EH (cell line): ENCODE measurements at places on chromosomes 5 and 9.
A peak's percentile ranks its signal among the peaks of the same experiment; 100 is the strongest.

DNA sequence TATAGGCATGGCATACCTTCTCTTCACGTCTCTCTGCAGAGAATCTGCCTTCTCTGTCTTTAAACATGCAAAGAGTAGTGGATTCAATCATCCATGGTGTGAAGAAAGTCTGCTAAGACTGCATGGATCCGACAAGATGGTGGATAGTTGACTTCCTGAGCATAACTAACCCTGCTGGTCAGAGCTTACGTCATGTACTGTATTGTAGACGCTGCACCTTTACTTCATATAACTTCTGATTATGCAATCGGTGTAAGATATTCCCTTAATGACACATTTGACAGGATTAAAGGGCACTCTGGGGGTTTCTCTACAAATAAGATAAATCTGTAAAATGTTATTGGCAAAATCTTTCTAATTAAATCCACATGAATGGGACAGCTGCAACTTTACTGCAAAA is 240.3 kb upstream of the NREP start:
- no peak for DNase-seq

DNA sequence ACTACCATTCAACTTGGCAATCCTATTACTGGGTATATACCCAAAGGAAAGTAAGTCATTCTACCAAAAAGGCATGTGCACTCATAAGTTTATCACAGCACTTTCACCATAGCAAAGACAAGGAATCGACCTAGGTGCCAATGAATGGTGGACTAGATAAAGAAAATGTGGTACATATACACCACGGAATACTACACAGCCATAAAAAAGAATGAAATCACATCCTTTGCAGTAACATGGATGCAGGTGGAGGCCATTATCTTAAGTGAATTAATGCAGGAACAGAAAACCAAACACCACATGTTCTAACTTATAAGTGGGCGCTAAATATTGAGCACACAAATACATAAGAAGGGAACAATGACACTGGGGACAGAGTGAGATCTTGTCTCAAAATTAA is 65.8 kb upstream of the SUB1 start:
- no peak for DNase-seq

- DNase-seq, result no peak
Observed at GRCh38 chr5:145025775-145026174, 809.4 kb downstream of the PRELID2 start.

GRCh38 chr5:19534751-19535150 is 453.2 kb downstream of the CDH18 start:
- no peak for DNase-seq

GRCh38 chr9:27350382-27350976 is 53.5 kb upstream of the EQTN start:
- no peak for DNase-seq

- DNase-seq, result peak; percentile 53
Observed at GRCh38 chr9:70340572-70340971, 73.9 kb downstream of the KLF9 start.

GRCh38 chr5:151224372-151224771 is 480 bp upstream of the CCDC69 start:
- no peak for DNase-seq

DNA sequence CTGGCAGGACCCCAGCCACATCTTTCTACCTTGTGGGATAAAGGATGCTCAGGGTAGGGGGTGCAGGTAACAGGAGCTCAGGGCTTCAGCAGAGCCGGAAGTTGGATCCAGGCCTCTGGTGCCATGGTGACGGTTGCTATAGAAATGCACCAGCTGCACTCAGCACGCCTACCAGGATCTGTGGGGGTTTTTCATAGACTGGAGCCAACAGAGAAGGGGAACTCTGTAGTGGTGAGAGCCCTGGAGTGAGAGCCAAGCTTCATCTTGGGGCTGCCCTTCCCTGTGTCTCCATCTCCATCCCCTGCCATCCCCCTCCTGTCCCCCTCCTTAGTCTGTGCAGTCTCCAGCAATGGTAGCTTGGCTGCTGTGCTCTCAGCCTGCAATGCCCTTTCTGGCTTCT is 27.5 kb upstream of the BOD1 start:
- no peak for DNase-seq

- no peak for DNase-seq
Observed at GRCh38 chr9:16191191-16191590, 638.3 kb downstream of the CCDC171 start.

- peak; percentile 48 for DNase-seq
Observed at GRCh38 chr5:136066661-136067271, 38.0 kb downstream of the TGFBI start.

GRCh38 chr5:140051950-140052349 is 8.9 kb upstream of the NRG2 start:
- no peak for DNase-seq

- DNase-seq, result peak; percentile 43
Observed at GRCh38 chr9:1050125-1050895, at the start of gene DMRT2. Gene DMRT2 (plus strand): TSS chr9:1050357. CDS start chr9:1051614, 1,257 bp downstream.

DNA sequence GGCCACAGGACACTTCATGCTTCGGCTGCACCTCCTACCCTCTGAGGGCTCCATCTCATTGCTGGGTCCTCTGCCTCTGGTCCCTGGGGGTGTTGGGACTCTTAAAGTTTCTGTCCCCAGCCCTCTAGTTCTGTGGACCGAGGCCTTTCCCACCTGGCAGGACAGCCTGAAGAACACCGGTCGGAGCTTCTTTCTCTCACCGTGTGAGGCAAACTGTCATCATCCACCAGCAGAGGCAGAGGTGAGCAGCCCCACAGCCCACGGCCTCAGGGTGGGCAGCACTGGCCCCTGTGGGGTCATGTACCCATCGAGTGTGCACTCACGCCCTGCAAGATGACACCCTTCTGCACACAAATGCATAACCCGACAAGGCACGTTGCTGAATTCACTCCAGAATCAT is 49.9 kb downstream of the IRX2 start:
- DNase-seq, result no peak

DNA sequence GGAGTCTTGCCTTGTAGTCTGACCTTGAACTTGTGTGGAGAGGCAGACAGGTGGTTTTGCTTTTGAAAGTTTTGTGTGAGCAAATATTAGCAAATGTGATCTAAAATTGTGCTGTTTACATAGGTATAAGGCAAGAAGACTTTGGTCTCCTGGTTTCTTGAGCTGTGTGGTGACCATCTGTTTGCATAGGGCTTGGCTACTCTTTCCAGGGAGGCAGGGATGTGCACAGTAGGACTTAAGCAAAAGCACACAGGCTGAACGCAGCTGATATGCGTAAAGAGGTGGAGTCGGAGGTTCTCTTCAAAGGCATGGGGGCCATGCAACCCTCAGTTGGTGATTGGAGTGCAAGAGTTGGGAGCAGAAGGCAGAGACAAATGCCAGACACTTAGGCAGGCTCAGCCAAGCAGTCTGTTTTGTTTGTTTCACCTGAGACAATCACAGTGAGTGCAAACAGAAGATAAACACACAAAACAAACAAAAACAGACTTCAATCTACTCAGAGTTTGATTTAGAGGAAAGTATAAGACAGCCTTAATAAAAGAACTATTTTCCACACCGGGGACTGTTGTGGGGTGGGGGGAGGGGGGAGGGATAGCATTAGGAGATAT is 744.2 kb downstream of the MTRR start:
- DNase-seq, result no peak

DNA sequence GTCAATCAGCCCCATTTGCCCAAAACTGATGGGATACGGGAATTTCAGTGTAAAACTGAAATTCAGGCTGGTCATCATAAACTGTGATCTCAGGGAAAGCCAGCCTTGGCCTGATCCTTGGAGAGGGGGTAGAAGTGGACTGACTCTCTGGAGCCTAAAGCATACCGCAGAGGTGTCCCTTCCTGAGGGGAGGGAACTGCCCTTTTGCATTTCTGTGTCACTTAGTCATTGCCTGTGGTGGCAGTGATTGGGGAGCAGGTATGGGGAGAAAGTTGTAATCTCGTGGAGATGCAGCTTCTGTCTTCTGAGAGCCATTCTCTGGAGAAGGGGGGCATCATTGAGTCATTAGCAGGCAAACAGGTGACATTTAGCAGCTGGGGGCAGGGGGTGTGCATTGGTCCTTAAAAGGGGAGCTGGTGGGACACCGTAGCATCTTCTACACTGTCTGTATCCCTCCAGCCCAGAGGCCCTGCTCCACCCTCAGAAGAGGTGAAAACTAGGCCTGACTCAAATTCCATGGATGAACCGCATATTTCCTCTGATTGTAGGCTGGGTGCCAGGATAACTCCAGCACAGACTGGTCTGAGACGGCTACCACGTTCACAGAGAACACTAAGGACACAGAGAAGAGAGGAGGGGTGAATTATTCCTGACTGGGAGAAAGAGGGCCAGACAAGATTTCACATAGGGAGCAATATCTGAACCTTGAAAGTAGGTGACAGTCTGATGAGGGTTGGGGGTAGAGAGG is 143.3 kb downstream of the SEC61B start:
- DNase-seq, result peak; percentile 95

DNA sequence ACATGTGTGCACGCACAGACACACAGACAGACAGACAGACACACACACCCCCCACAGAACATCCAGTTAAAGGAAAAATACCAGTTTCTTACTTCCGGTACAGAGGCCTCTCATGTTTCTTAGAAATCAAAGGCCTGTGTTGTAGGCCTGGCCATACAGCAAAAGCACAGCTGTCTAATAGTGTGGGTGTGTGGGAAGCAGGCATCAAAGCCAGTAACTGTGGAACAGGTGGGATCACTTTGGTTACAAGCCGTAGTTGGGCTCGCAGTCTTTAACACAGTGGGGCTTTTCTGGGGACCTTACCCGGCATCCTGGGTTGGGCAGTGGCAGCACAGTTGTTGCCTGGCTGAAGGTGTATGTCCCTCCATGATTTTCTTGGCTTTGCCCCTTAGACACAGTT is 55.2 kb downstream of the FBXL7 start:
- no peak for DNase-seq

DNA sequence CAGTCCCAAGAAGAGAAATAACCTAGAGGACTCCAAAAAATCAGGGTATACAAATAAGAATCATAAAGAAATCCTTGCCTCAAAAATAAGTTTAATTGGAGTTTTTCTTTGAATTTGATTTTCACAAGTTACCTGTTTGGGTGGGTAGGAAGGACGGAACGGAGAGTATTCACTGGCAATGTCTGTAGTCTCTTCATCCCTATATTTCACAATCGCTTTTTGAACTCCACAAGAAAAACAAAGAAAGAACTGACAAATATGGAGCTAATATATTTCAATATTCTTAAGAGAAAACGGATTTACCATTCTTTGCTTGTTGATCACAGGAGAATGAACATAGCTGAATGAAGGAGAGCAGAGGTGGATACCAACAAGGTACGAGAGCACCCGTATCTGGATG is 30.1 kb downstream of the MTMR12 start:
- DNase-seq, result no peak

- no peak for DNase-seq
Observed at GRCh38 chr5:90902651-90903386, 344.2 kb downstream of the ADGRV1 start.

DNA sequence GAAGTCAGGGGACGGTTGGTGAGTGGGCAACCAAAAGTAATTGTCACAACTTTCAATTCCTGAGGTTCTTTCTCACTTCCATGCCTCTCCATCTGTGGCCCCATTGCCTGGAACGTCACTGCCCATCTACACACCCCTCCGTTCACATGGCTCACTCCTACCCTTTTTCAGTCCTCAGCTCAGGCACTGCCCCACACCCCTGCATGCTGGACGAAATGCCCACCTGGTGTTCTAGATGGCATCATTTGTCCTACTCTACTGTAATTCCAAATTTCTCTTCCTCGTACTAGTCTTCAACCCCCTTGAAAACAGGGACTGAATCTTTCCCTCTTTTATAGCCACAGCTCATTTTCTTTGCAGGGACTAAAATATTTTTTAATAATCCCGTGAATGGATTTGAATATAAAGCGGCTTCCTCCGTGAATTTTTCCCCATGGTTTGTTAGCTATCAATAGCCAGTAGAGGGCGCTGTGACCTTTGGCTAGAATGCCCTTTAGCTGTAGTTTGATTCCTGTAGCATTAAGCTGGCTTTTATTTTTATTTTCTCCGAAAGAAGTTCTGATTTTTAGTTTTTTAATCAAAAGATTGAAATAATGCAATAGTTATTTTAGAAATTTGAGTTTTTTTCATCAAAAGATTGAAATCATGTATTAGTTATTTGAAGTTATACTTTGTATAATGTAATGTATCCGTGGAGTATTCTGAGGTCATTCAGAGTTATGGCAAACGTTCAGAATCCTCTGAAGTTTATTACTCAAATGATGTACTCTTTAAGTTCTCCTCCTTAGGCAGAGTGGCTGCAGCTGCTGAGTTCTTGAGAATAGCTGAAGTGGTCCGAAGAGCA is 232.1 kb downstream of the SH3GL2 start:
- peak; percentile 61 for DNase-seq

- DNase-seq, result no peak
Observed at GRCh38 chr5:163574472-163575440, 69.3 kb downstream of the MAT2B start.

DNA sequence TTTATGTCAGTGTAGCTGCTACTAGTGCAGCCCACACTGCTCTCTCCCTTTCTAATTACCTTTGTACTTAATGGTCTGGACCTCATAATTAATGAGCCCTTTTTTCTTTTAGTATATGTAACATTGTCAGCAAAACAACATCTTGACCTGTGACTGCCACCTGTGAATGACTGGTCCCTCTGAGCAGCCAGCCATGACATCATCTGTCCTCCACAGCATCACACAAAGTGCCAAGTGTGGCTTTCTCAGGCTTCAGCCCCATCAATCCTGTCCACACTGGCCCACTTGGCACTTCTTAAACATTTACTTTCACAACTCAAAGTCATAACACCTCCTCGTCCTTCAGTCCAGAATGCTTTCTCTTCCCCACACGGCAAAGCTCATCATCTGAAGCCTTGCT is 104.7 kb downstream of the GPR21 start:
- DNase-seq, result no peak

- DNase-seq, result peak; percentile 93
Observed at GRCh38 chr9:127133739-127134167, 11.3 kb upstream of the ANGPTL2 start.

- DNase-seq, result no peak
Observed at GRCh38 chr9:112285056-112285455, 48.4 kb downstream of the PTBP3 start.

DNA sequence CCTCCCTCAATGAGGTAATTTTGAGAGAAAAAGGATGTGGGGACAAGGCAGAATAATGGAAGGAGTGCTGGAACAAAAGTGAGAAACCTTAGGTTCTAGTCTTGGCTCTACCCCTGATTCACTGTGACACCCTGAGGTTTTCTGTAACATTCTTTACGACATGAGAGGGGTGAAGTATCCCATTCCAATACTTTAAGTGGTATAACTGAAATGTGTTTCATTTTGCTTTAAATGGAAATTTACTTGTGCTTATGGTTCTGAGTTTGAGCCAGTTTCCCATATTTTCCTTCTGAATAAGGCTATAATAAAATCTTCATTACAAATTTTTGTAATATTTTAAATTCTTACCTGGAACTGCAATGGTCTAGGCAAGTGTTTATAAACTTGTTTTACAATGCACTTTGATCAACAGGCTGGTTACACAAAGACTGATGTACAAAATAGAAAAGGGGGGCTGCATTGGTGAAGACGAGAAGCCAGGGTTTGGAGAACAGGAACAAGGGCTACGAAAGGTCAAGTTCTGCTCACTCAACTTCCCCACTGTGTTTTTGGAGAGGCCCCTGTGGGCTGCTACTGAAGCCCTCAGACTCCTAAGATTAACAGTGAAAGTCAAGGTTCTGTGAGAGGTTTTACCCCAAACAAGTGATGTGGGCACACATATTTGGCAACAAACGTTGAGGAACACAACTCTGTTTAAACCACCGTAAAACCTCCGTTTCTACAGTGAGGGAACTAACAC is 171.9 kb upstream of the ELL2 start:
- DNase-seq, result peak; percentile 80
